IMR-90 (cell line): ENCODE measurements at places on chromosomes 4 and X. TPM values are rescaled to one million over a fixed set of nuclear protein-coding genes. Genes with fewer than 3 reads are reported as not detected.

DNA sequence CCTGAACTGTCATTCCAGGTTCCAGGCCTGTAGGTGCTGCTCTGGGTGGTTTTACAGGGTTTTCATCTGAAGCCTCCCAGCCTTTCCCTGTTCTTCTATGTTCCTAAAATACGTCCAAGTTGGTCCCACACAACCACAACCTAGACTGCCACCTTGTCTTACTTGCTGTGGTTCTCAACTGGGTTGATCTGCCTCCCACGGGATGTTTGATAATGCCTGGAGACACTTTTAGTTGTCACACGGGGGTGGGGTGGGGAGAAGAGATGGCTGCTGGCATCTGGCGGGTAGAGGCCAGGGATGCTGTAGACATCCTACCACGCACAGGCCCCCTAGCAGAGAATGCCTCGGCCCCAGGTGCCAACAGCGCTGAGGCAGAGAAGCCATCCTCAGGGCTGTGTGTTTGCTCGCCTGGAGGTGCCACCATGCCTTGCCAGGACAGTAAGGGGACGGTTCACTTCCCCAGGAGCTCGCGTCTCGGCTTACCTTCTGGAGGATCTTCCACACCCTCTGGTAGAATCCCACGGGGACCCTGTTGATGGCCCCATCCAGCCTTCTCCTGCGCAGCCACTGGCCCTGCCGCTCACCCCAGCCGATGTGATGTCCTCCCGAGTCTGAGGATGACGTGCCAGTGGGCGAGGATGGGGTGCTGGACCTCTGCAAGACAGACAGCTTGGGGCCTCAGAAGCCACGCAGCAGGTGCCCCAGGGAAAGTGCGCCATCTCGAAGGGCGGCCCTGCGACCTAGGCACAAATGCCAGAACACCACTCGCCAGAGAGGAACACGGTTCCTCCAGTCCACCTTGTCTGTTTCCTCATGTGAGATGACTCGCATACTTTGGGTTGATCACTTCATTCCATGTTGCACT, 87.0 kb downstream of the PHKA2 start:
- no peak for DNase-seq

UGT2B15 gene
- total RNA-seq: not detected in 2 replicates

ASB5 gene
- total RNA-seq: 0.18 and 0.56 TPM in 2 replicates

SFRP2 gene
- total RNA-seq: not detected in 2 replicates

CLDN34 gene
- under 0.01 TPM in 1 of 2 replicates, not detected in the other for total RNA-seq

DNA sequence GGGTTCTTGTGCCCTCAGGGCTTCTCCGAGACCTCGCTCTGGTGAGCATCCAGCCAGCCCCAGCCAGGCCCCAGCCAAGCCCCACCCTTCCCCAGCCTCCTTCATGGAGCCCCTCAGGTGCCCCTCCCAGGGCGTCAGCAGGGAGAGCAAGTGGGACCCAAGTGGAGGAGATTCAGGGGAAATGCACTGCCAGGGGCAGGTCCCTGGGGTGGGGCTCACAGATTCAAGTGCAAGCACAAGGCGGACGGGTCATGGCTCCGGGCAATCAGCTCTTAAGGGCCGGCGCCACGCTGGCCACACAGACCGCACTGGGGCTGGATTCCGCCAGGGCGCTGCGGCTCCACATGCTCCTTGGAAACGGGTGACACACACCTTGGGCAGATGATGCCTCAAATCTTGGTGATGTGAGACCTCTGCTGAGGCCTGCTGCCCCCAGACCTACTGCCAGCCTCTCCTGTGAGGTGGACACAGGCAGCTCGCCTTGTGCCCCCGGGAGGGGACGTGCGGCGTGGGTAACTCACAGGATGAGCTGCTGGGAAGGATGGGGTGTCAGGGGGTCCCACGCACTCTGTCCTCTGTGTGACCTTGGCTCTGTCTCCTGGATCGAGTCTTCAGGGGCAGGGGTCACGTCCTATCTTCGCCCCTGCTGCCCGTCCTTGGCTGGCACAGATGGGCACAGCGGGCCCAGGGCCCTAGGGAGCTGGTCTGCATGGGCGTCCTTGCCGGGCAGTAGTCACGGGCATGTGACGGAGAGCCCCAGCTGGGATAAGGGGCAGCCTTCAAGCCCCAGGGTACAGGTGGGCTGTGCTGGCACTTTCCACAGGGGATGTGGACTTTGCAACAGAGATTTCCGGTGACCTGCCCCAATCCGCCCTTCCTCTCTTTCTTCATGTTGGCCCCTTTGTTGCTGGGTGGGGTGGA, 17.1 kb downstream of the NAT8L start:
- DNase-seq: no peak
